ENCODE measurements at places on chromosomes 1 and 21.
A peak's percentile ranks its signal among the peaks of the same experiment; 100 is the strongest.

DNA sequence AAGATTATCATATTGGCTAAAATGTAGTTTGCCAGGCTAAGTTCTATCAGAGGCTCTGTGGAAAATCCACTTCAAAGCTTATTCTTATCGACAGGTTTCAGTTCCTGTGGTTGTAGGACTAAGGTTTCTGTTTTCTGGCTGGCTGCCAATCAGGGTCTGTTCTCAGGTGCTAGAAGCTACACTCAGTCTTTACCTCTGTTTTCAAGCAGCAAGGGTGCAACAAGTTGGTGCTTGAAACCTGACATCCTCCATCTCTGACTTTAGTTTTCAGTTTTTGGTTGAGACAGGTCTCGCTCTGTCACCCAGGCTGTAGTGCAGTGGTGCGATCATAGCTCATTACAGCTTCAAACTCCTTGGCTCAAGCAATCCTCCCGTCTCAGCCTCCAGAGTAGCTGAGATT is 15.3 kb upstream of the TMCO2 start:
- DNase-seq: peak; percentile 43

DNA sequence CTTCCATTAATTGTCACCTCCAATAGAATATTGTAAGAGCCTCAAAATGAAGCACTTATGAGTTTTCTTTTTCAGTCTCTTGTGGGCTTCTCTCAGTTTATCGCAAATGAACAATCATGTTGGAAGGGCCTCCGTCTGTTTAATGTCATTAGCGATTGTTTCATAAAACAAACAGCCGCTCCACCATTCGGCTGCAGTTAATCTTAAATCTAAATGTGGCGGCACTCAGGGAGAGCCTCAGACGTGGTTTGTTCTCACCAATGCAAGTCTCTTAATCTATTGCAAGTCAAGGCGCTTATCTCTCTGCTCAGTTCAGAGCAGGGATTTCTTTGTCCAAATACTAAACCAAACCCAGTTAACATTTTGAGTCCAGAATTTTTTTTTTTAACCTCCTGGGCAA is 34.9 kb upstream of the ESRRG start:
- DNase-seq: no peak

GRCh38 chr1:24704411-24705259 is 40.6 kb upstream of the CLIC4 start:
- no peak for DNase-seq

DNA sequence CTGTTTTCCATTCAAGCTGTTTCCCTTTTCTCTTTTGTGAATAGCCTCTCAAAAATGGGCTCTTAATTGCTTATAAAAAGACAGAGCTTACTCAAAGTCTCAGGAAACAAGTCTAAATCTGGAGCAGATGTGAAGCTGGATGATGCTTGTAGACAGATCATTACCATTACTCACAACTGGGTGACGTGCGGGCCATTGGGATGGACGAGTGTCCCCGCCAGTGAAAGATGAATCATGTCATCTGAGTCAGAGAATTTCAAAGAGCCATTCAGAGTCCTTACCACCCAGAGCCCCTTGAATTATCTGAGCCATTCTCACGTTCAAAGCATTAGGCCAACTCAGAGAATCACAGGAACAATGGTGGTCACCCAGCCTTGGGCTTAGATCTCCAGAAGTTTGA is 134.6 kb downstream of the HUNK start:
- no peak for DNase-seq

GRCh38 chr1:17392199-17392740 is 20.3 kb downstream of the PADI6 start:
- DNase-seq: no peak

- DNase-seq: no peak
Measured at GRCh38 chr1:109923131-109923945, 12.7 kb downstream of the CSF1 start.

DNA sequence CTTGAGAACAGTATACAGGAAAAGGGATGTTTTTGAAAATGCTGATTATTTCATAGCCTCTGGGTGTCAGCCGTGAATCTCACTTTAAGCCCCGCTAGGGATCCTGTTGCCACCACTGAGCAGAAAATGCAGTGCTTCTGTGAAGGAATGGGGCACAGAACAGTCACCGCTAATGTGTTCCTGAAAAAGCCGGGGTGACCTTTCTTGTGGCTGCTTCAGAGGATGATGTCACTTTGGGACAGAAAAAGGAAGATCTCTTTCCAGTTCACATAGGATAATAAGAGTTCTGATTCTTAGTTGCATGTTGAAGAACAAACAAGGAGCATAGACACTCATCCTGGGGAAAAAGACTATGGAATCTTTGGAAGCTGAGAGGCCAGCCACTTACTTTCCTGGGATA is 349.6 kb downstream of the DISC1 start:
- no peak for DNase-seq

DNA sequence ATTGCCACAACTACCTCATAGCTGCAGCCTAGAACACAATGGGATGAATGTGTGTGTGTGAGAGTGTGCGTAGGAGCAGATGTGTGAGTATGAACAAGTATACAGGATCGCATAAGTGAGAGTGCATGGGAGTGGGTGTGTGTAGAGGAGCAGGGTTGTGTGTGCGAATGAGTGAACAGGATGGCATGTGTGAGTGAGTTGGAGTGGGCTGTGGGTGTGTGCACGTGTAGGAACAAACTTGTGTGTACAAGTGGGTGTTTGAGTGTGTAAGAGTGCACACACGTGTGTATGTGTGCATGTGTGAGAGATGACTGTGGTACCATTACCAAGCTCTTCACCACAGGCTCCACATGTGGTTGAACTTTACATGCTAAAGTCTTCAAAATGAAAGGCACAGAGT is 175.4 kb upstream of the EDN2 start:
- no peak for DNase-seq

DNA sequence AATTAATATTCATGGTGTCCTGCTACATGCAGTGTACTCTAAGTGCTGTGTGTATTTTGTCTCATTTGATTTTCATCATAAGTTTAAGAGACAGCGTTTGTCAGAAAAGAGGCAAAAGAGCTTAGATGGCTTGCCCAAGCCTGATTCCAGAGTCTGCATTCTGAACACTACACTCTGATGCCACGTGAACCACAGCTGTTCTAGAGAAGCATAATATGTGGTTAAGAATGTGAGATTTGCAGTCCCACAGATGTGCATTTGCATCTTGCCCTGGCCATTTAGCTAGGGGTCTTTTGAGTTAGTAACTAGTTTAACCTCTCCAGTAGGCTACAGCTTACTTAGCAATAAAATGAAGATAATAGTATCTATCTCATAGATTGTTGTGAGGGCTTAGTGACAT is 9.2 kb upstream of the GADD45A start:
- DNase-seq: no peak

- no peak for DNase-seq
Measured at GRCh38 chr1:53127546-53127945, 14.9 kb downstream of the SLC1A7 start.

- no peak for DNase-seq
Measured at GRCh38 chr1:168170564-168171508, 7.9 kb upstream of the TIPRL start.

DNA sequence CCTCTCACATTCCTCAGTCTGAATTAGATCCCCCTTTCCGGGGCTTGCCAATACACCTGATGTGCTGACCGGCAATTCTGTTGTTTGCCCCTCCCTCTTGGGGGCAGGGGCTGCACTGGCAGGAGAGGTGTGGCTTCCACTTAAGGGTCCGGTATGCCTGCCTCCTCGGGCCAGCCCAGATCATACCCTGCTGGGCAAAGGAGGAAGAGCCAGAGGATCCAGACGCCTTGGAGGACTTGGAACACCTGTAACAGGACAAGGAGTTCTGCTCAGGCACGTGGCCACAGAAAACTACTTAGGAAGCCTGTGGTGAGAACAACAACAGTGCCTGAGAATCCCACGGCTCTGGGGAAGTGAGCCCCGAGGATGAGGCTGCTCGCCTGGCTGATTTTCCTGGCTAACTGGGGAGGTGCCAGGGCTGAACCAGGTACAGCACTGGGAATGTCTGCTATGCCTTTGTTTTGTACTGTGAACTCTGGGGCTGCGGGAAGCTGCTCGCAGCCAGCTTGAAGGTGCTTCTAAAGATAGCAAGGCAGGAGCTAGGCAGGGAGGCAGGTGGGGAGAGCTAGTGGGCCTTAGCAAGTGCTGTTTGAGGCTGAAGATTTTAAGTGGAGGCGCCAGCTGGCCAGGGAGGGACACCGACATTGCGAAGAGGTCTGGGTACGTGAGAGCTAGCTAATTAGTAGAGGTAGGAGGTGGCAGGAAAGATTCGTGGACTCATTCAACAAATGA is at the start of gene SMPDL3B:
Gene SMPDL3B (plus strand): TSS at position 183 of the 732 bp plus-strand sequence. CDS start 184 bp downstream, at position 367.
- DNase-seq: no peak

DNA sequence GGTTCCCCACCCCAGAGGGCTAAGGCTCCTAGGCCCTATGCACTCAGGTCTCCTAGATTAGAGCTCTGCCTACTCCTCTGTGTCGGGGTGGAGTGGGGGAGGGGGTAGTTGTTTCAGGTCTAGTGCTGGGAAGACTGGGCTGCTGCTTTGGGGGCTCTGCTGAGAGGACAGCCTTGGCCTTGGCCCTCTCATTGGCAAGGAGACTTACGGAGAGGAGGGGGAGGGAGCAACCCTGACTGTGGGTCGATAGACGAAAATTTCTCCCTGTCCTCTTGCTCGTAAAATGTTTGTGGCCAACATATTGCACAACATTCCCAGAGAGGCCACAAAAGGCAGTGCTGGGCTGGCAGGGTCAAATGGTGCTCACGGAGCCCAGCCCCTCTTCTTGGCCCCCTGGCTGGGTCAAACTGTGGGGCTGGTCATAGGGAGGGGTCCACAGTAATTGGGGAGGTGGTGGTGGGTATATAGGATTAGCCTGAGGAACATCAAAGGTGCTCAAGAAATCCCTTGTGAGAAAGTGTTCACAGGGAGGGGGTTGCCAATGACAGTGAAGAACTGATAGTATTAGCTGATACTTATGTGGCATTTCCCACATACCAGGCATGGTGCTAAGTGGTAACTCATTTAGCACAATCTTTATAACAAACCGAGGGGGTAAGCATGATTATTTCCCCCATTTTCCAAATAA is 8.5 kb upstream of the DMBX1 start:
- DNase-seq: no peak

- DNase-seq: no peak
Measured at GRCh38 chr1:2240270-2241156, 12.4 kb downstream of the SKI start.

- no peak for DNase-seq
Measured at GRCh38 chr1:19512545-19512944, 27.2 kb upstream of the CAPZB start.

DNA sequence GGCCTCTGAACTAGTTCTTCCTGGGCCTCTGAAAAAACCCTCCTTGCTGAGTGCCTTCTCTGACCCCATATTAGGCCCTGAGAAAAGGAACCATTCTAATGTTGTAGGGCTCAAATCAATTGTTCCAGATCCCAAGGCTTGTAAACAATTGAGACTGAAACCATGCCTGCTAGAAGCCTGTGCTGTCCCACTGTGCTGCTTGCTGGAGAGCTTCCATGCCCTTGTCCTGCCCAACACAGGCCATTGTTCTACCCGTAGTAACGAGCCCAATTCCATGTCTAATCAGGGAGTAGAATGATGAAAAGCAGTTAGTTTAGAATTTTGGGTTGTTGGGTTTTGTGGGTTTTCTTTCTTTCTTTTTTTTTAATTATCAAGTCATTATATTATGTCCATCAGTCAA is 47.4 kb downstream of the ZNF281 start:
- DNase-seq: no peak

- DNase-seq: no peak
Measured at GRCh38 chr1:33170351-33171274, 11.2 kb downstream of the TRIM62 start.

- DNase-seq: no peak
Measured at GRCh38 chr1:54332781-54333585, 73.2 kb downstream of the SSBP3 start.

DNA sequence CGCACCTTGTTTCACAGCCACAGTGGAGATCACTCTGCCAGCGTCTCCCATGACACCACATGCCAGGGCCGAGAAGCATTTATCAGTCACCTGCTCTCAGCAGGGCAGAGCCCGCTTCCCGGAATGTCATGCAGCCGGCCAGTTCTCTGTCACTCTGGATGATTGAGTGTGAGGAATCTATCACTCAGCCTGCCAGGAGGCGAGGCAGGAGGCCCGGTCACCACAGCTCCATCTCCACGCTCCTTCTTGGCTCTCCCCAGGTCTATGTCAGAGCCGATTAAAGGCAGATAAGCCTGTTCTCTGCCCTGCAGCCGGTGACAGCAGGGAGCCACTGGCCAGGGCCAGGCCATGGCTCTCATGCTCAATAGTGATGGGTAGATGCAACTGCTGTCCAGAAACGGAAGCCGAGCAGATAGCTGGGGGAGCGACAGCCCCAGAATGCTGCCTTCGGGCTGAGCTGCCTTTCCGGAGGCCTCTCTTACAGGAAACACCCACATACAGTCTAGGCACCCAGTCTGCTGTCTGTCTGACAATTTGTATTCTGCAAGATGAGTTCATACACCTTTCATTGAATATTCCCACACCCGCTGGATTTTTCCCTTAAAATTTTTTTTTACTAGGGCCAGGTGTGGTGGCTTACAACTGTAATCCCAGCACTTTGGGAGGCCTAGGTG is 64.1 kb downstream of the ACTL8 start:
- DNase-seq: no peak

- DNase-seq: no peak
Measured at GRCh38 chr1:36652011-36652410, 169.3 kb upstream of the CSF3R start.

- DNase-seq: no peak
Measured at GRCh38 chr1:22851517-22851916, 121.1 kb downstream of the LACTBL1 start.

Measured in stimulated activated CD4-positive, alpha-beta T cell treated with anti-CD3 and anti-CD28 coated beads, Interleukin-12 subunit alpha, Interleukin-12 subunit beta, amount 100 ng/mL, for 4 hours (primary cell).